H1 (cell line): ENCODE measurements at places on chromosomes 6 and 20. TPM values are rescaled to one million over a fixed set of nuclear protein-coding genes. Genes with fewer than 3 reads are reported as not detected.

The QRSL1 gene
- 22.0 and 22.2 TPM in 2 replicates for total RNA-seq

GRCh38 chr20:62820208-62820961 is 3.5 kb downstream of the COL9A3 start:
- no peak for DNase-seq

GRCh38 chr6:36177166-36177565 is 19.4 kb upstream of the BRPF3 start:
- no peak for DNase-seq

The KCNQ2 gene
- total RNA-seq: 82.6 and 88.6 TPM in 2 replicates

DNA sequence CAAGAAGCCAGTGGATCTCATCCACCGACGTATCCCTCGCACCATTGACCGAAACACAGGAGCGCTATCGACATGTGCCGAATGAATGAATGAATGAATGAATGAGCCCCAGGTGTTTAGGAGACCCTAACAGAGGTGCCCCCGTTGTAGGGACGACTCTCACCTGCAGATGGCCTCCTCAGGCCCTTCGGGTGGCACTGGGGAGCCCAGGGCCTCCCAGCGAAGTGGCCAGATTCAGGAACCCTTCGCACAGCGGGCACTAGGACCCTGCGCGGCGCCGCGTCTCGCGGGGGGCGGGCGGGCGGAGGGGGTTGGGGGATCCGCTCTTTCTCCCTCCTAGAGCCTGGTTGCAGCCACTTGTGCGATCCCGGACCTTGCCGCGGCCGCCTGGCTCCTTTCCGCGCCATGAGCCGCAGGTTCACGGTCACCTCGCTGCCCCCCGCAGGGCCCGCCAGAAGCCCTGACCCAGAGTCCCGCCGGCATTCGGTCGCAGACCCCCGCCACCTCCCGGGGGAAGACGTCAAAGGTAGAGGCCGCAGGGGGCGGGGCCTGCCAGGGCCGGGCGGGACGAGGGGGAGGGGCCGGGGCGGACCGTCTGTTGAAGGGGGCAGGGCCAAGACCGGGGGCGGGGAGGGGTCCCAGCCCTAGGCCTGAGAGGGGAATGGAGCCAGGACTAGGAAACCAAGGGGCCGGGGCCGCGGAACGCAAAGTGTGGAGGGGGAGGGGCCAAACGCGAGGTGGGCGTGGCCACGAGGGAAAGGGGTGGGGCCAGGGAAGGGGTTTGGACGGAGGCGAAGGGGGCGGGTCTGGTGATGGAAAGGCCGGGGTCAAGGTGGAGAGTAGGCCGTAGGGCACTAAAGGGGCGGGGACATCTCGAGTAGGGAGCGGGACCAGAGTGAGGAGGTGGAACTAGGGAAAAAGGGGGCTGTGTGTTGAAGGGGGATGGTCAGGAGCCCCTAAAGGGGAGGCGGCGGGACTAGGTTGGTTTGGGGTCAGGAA is 7.4 kb upstream of the SLC12A5 start:
- DNase-seq: peak; percentile 94

- DNase-seq: no peak
These were observed at the start of gene MAS1 for GRCh38 chr6:159890792-159891191. MAS1 (plus strand) TSS chr6:159890988; CDS start chr6:159906956, 15,968 bp downstream.

The DEFB132 gene
- total RNA-seq: not detected in 2 replicates

- DNase-seq: no peak
These were observed 354.7 kb upstream of the KHDRBS2 start for GRCh38 chr6:62640749-62641148.

The AFG1L gene
- total RNA-seq: 5.7 and 7.8 TPM in 2 replicates

The CD83 gene
- 8.5 and 8.8 TPM in 2 replicates for total RNA-seq

The SENP6 gene
- 94.7 and 103 TPM in 2 replicates for total RNA-seq

DNA sequence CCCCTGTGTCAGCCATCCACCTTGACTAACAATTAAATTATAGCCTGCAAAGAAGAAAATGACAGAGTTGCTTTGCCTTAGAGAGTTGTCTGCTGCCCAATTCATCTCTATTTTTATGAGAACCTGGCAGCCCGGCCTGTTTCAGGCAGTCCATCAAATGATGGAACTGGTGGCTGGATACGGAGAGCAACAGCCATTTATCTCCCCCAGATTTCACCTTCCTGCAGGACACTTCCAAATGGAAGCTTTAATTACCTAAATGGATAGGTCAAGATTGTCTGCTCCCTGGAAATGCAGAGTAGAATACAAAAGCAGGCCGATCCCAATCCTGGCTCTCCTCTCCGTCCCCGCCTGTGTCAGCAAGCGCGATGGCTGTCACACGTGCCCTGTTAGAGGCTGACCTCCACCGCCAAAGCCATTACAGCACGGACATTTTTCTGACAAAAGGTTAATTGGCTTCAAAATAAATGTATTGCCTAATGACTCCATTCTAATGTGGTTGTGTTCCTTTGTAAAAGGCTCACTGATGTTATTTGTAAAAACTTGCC is 86.7 kb downstream of the PACRG start:
- DNase-seq: no peak

GRCh38 chr6:116398316-116399010 is 27.7 kb downstream of the DSE start:
- DNase-seq: no peak

GRCh38 chr6:41707565-41708200 is 27.7 kb downstream of the TFEB start:
- no peak for DNase-seq

- DNase-seq: no peak
These were observed 30.2 kb downstream of the ZHX3 start for GRCh38 chr20:41287327-41287726.

DNA sequence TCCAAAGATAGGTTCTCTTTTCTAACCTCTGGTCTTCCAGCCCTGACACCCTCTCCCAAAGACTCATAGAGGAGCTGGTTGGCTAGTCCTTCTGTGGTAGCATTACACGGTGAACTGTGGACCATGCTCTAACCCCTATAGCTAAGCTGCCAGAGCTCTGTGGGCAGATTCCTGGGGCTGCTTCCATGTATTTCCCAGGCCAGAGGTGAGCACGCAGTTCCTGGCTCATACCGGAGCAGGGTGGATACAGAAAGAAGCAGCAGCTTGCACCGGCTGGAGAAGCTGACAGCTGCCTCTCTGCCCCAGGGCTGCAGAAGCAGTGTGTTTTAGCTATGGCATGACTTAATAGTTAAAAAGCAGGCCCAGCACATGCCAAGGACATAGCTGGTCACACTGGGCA is 84.1 kb upstream of the FOXP4 start:
- no peak for DNase-seq

DNA sequence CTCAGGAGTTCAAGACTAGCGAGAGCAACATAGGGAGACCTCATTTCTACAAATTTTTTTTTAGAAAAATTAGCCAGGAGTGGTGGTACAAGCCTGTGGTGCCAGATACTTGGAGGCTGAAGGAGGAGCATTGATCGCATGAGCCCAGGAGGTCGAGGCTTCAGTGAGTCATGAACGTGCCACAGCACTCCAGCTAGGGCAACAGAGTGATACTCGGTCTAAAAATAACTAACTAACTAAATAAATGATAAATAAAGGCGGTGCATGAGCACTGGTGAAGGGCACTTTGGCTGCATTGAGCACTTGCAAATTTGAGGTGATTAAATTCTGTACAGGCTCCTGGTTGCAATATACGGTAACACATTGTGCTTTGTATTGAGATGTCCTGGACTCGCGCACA is 13.5 kb downstream of the HLA-A start:
- DNase-seq: no peak

GRCh38 chr6:131134980-131135243 is 355 bp upstream of the AKAP7 start:
- DNase-seq: no peak

- DNase-seq: no peak
These were observed 45.1 kb downstream of the KHDC1L start for GRCh38 chr6:73180076-73180738.

The OR2H2 gene
- total RNA-seq: not detected in 2 replicates

The ARFGEF2 gene
- 21.5 and 21.8 TPM in 2 replicates for total RNA-seq

- DNase-seq: no peak
These were observed 70.3 kb downstream of the ANKEF1 start for GRCh38 chr20:10105046-10105445.

The CST8 gene
- total RNA-seq: not detected in 2 replicates

DNA sequence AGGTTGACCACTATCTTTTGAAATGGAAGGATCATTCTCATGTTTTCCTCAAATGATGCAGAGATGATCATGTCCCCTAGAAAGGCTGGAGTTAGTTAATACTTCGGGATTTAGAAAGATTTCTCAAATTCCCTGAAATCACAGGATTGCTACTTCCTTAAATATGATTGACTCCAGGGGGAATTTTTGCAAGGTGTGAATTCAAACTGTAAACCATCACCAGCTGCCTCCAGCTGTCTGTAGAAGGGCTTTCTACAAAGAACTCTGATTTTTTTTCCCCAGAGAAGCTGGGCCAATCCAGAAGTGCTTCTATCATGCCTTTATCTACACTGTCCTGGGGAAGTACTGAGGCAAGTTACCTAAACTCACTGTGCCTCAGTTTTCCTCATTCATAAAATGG is 114.5 kb downstream of the EDN1 start:
- DNase-seq: no peak

- DNase-seq: no peak
These were observed 2.4 kb downstream of the PCSK2 start for GRCh38 chr20:17229256-17229655.

GRCh38 chr6:11556309-11556708 is 18.8 kb downstream of the TMEM170B start:
- peak; percentile 51 for DNase-seq

The TBC1D32 gene
- 5.3 and 6.4 TPM in 2 replicates for total RNA-seq

DNA sequence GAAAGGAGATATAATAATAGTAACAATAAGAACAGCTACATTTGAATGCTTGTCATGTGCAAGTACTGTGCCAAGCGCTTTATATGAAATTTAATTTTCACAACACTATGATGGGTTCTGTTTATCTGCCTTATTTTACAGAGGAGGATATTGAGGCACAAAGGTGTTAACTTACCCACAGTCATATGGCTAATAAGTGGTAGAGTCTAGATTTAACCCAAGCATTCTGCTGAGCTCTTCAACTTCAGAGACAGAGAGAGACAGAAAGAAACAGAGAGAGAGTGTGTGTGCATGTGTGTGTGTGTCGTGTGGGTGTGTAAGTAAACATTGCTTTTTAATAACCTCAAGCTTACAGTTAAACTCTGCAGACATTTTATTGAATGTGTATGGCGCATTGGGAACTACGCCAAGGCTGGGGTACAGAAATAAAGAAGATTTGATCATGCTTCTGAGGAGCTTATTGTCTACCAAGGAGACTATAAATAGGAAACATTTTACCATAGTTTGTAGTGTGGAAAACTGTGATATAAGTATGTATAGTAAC is 12.9 kb downstream of the TBPL1 start:
- no peak for DNase-seq

DNA sequence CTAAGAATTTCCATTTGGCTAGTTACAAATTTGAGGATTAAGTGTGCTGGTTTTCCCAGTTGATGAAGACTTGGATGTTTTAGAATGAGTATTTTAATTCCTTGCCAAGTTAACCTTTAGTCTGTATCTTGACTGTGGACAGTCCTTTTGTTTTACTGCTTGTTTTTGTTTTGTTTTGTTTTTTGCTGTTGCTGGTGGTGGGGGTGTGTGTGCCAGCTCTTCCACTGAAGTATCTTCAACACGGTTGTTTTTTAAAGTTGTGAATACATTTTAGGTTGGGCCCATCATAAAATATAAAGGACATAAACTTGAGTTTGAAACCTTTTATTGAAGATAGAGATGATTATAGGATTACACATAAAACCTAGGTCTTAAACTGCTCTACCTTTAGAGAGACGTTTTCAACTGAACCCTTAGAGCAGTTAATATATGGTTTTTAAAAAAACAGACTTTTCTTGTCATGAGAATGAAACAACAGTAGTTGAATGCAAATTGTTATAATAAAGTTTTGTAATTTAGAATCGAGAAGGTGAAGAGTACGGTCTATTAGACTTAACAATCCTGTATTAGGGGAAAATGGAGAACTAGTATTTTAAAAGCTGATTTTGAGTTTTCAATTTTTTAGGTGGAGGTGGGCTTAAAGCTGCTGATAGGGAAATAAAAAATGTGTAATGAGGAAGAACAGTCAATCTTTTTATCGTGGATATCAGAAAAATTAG is 4.0 kb downstream of the QKI start:
- no peak for DNase-seq

The TCF21 gene
- 0.09 TPM in 1 of 2 replicates, not detected in the other for total RNA-seq

DNA sequence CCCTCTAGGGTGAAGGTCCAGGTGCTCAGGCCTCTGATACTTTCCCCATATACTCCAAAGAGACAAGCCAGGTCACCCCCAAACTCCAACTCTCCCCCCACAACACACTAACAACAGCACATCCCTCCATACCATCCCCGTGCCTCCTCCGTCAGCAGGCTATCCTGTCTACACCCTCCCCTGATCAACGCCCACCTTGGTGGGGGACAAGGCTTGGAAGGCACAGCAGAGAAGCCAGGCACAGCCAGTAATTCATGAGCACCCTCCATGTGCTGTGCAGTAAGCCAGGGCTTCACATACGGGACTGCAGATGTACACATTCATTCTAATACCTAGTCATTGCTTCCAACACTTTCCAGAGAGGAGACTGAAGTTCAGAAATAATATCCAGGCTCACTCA is 57.6 kb downstream of the TRERF1 start:
- DNase-seq: no peak

DNA sequence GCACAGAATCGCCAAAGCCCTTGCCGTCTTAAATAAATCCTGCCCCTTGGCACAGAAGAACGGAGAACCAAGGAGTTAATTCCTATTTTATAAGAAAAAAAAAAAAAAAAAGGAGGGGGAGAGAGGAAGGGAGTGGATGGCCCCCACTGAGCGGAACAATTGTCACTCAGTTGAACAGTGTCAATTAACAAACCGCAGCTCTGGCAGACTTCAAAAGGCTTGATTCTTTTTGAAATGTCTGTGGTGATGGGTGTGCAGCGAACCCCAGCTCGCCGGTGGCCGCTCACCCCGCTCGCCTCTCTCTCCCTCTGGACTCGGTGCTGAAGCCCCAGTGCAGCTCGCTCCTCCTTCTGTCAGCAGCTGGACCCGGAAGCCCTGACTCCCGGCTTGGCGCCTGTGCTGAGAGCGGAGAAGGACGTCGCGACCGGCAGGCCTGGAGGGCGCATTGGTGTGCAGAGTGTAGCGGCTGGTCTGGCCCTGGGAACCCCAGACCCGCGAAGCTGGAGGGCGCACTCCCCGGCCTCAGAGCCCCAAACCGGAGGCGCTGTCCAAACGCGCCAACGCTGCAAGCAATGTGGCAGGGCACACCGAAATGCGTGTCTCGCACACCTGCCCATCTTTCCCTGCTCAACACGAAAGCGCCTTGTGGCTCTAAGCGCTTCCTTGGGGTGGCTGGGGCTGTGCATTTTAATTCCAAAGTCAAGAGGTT is 3.4 kb downstream of the LINC00237 start:
- DNase-seq: peak; percentile 75

DNA sequence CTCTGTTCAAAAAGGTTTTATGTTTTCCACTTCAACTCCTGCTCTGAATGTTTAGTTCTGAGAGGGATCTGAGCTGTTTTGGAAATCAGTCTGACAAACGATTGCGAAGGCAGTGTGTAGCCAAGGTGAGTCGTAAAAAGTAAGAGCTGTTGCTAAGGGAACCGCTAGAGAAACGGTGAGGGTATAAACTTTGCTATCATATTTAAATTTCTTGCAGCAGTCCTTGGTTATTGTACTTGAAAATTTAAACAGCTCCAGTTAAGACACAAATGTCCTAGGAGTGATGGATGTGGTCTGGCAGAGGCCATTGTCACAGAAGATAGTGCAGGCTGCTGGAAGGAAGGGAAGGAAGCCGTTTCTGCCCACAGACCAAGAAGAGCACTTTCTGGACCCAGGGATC is 64.9 kb upstream of the CITED2 start:
- no peak for DNase-seq

The CALHM4 gene
- total RNA-seq: not detected in 2 replicates
